MV-4-11 (cell line): ENCODE measurements at places on chromosomes 16 and 17.
A peak's percentile ranks its signal among the peaks of the same experiment; 100 is the strongest.

GRCh38 chr16:73714976-73715375 lies 581.6 kb upstream of the PSMD7 start:
- DNase-seq: no peak

DNA sequence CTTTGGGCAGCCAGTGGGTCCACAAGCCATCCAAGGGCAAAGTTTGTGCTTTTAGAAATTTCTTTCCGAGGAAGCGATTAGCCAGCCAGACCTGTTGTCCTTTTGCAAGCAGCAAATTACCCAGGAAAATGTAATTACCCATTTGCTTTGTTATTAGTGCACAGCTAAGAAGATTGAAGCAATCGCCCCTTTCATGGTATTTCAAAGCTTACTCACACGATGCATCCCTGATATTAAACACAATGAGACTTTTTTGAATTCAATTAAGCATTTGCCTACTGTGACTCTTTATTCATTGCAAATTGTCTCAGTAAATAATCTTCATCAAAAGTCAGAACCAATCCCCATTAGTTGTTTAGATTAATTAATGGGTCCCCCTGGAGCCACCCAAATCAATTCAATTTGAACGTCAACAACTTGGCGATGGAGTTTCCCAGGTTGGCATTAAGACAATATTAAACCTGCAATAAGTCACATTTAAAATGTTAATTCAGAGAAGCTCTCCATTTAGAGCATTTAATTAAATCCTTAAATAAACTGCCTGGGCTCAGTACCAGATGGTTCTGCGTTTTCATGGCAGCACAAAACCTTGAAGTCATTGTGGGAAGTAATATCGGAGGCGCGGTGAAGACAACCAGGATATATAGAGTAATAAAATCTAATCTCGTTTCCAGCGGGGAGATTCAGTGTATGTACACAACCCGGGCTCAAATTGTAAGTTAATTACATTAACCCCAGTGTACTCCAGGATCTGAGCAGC lies 366.2 kb upstream of the TNRC6C start:
- DNase-seq: no peak

- DNase-seq: peak; percentile 13
These were observed 286.1 kb downstream of the SEC14L1 start for GRCh38 chr17:77426676-77427386.

DNA sequence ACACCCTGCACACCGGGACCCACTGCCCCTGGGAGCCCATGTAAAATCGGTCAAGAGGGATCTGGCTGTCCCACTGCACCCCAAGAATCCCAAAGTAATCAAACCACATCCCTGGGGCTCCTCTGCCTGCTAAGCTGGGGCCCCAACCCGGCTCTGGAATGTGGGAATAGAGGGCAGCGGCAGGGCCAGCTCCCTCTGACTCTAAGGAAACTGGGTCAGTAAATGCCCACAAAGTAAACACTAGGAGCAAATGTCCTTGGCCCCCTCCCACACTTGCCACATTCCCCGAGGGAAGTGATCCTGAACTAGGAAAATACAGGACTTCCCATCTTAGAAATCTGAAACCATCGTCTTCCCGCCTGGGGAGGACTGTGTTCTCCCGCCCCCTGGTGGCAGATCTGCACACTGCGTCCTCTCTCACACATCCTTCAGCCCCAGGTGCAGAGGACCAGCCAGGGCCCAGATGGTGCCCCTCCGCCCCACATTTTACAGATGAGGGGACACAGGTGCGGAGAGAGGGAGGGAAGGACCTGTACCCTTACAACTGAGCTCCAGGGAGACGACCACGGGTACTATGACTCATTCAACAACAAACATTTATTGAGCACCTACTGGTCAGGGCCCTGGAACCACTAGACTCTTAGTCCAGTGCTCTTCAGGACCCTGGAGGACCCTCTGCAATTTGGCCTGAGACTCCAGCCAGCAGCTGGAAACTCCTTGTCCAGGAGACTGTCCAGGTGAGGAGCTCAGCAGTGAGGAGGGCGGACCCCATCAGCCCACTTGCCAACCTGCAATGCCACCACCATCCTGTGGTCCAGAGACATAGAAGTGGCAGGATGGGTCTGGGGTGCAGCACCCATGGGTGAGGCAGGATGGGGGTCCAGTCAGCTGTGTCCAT lies 10.1 kb downstream of the P3H4 start:
- no peak for DNase-seq

DNA sequence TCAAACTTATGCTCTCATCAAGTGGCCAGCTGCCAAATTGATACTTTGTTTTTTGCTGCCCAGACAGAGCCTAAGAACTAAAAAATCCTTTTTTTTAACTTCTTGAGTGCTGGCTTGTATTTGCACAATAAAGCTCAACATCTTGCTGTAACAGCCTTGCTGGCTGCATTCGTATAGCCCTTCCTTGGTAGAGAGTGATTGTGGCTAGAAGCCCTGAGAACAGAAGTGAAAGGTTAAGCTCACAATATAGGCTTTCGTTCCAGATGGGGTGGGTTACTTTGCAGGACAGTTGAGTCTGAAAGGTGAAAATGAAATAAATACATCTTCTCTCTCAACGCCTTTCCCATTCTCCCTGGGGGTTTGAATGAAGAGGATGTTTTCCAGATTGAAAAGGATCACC lies 278.8 kb downstream of the HS3ST3B1 start:
- no peak for DNase-seq

GRCh38 chr17:28745786-28746411 lies 2.1 kb downstream of the TRAF4 start:
- DNase-seq: no peak

DNA sequence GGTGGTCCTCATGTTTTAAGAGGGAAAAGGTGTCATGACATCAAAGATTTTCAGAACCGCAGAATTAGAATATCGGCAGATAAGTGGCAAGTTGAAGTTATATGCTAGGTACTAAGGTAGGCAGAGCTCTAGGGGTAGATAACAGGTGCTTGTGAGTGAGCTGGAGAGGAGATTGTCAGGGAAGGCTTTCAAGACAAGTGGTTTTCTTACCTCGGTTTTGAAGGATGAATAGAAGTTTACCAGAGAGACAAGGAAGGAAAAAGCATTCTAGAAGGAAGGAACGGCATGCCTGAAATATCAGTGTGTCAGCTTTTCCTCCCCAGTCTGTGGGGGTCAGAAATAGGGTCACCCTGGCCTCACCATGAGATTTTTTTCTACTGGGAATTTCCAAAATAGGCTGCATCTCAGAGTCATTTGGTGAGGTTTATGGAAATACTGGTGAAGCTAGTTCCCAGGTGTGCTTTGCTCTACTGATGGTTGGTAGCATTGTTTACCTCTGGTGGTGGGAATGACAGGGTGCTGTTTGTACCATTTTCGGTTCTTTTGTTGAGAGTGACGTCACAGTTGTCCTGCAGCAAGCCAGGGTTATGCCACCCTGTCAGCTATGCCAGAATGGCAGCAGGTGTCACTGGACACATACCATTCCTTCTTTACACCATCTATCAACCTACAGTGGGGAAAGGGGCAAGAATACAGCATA lies 112.5 kb downstream of the MSI2 start:
- DNase-seq: no peak

- DNase-seq: peak; percentile 93
These were observed 31.9 kb downstream of the SLFN11 start for GRCh38 chr17:35341411-35341992.

DNA sequence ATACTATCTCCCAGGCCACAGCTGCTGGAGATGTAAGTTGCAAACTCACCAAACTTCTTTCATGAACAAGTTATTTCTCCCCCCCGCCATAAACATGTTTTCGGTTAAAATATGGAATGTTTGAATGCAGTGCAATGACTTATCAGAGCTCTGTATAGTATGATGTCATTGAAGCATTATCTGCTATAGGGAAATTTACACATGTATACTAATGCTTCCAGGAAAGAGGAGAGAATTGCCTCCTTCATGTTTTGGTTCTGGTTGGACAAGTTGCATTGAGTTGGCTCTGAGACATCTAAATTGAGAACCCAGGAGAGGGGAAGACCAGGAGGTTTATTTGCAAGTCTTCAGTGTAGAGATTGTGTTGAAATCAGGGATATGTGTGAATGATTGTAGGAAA lies 20.8 kb downstream of the UQCRC2 start:
- no peak for DNase-seq

- no peak for DNase-seq
These were observed 416 bp downstream of the KIFC3 start for GRCh38 chr16:57801809-57802340.

DNA sequence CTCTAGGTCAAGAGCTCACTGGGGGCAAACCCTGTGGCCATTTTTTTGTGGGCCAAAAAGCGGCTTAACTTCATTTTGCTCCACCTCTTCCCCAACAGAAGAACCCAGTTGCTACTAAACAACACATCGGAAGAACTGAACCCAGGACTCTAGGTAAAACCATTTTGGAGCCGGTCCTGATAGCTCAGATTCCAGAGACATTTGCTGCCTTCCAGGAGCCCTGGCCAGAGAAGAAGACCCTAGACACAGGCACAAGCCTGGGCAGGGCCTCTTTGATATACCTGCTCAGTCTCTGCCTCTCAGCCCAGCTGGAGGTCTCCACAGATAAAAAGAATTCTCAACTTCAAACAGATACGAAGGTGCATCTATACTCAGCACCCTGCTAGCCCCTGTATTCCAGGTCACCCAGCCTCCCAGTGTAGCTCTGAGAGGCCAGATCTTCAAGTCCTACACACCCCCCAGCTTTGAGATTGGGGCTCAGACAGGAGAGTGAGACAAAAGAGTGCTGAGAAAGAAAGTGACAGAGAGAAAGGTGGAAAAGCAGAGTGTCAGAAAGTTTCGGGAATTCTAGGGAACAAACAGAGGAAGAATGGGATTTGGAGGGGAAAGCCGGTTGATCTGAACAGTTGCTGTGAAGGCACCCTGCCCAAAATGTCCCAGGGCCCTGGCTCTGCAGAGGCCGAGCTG lies 6.6 kb upstream of the HOXB9 start:
- no peak for DNase-seq
